Coronary artery (tissue), 2 donors: ENCODE measurements at places on chromosomes 2 and 18.

DNA sequence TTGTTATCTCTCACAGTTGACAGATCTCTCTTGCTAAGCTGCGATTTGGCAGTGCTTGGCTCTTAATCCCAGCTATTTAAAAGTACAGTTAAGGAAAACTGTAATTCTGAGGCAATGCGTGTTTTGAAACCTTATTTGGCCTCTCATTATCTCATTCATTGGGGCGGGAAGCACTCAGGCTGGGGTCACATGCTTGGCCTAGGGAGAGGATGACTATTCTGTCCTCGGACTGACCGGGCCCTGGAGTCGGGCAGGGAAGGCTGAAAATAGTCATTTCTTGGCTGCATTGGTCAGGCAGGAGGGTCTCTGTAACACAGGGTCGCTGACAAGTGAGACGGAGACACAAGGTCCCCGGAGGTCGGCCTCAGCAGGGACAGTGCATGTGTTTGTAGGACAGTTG, 20.2 kb upstream of the EMILIN2 start:
- no peak for DNase-seq

GRCh38 chr2:39603436-39603835, 62.3 kb upstream of the TMEM178A start:
- DNase-seq, result no peak

GRCh38 chr2:134099273-134099672, 154.6 kb upstream of the MGAT5 start:
- no peak for DNase-seq

DNA sequence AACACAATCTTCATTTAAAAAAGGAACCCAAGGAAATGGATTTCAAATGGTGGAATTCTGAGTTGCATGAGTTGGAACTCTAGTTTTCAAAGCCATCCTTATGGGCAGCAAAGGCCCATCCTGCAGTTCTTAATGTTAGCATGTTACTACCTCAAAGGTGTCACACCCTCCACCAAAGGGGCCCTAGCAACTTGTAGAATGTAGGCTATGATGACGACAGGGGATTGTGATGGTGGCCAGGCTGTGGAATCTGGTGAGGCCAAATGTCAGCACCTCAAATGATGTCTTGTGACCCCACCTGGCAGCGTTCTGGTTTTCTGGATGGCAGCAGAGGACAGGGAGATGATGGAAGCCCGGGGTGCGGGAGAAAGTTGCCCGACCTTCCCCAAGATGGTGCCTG, at the start of gene TMEM247:
TMEM247 (plus strand) TSS at position 301 of the 400 bp plus-strand sequence.
- peak; percentile 40 for DNase-seq

DNA sequence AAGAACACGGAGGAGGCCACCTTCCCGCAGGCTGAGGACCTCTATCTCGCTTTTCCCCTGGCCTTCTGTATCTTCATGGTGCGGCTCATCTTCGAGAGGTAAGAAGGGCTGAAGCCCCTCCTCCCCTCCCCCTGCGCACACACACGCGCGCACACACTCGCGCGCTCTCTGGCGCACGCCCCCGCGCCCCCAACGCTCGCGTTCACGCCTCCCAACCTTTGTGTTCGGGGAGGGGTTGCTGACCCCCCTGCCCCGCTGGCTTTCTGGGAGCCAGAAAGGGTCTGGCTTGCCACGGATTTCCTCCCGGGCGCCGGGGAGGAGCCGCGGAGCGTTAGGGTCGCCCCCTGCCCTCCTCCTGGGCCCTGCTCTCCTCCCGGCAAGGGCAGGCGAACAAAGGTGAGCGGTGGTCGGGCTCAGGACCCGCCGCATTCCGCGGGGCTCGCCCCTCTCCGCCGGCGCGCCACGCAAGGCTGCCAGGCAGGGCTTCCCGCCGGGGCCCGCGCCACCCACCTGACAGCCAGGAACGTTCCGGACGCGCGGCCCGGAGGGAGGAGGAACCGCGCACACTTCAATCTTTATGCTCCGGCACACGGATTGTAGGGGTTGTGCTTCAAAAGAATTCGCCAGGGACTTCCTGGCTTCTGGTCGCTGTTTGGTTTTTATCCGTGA, 583 bp downstream of the CERS6 start:
- peak; percentile 75 for DNase-seq

GRCh38 chr2:133814890-133815289, 246.6 kb upstream of the NCKAP5 start:
- no peak for DNase-seq

GRCh38 chr2:174846218-174846617, 81.9 kb upstream of the CHRNA1 start:
- DNase-seq, result no peak

- no peak for DNase-seq
Measured at GRCh38 chr2:19559596-19560240, 201.3 kb upstream of the OSR1 start.

DNA sequence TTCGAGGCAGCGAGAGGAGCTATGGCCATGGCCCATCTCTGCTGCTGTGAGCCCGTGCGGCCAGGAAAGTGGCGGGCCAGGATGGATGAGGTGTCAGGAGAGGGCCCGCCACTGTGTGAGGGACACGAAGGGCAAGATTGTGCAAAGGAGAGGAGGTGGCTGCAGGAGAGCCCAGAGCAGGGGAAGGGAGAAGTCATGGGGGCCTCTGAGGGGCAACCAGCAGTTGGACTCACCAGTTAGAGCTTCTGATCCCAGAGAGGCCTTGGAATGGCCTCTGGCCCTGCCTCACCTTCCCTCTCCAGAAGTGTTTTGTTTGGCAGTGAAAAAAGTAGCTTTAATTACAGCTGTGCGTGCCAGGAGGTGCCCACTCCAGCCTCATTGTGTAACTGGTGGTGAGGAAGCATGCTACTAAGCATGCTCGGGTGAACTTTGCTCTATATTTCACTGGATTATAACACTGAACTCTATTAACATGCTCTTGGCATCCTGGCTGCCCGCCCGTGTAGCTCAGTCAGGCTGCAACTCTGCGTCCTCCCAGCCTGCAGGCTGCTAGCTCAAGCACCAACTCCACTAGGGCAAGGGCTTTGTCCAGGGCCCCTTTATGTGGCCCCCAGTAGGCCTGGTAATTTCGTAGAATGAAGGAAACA, 34.2 kb downstream of the IMPA2 start:
- no peak for DNase-seq

DNA sequence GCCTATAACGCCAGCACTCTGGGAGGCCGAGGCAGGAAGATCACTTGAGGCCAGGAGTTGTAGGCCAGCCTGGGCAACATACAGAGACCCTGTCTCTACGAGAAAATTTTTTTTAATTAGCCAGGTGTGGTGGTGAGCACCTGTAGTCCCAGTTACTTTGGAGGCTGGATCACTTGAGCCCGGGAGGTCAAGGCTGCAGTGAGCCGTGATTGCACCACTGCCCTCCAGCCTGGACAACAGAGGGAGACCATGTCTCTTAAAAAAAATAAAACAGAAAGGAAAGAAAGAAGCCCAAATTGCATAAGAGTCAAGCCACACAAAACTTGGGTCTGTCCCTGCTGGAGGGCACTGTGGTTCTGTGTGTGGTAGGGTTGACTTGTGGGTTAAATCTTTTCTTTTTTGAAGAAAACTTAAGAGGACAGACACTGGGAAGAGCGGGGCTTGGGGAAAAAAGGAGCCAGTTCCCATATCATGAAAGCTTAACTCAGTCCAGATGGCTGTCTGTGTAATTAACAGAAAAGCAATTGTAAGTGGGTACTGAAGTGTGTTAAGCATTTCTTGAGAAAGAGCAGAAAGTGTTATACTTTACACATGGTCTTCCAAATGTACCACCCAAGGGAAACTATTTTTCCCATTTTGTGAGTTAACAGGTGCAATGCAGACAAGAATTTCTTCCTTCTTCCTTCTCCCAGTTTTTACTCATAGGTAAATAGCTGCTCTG, 115.1 kb downstream of the ALPK2 start:
- peak; percentile 38 for DNase-seq

DNA sequence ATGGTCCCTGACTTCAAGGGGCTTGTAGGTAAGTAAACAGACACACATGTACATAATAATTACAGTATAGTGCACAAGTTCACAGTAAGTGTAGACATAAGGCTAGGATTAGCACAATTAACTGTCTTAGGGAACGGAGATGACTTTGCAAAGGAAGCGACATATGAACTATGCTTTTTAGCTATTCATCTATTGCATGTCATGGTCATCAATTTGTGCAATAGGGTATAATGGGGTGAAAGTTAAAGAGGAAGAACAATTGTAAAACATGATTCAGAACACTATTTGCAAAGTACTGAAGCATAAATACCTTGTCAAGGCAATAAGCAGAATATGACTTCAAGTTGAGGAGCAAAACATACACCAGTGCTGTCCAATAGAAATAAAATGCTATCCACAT, 112.3 kb upstream of the SLC8A1 start:
- no peak for DNase-seq

DNA sequence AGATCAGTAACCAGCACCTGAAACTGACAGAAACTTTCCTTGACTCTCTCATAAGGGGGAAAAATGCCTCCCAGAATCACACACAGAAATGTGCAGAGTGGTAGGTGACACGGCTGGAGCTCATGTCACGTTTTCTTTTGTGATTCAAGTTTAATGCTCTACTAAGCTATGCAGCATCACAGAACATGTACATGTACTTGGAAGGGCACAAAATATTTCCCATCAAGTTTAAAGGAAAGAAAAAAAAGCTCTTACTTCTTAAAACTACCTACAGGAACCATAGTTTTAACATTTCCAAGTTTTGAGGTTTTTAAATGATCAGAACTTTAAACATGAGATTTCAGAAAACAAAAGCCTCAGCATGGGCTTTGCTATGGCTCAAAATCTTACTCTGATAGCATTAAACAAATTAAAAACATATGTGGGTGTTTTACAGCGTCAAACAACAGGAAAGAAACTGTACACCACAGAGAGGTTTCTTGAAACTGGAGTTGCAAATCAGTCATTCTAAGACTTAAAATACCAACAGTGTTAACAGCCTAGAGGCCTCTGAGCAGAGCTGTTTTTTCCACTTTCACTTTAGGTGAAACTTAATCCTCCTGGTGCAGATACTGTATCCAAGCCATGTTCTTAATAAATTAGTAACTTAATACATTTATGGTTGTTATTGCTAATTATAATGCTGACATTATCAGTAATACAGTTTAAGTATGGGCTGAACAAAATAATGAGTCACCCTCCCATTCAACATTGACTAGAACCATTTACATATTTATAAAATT, 30.1 kb downstream of the MBP start:
- no peak for DNase-seq

GRCh38 chr2:72325592-72326422, 178.1 kb upstream of the CYP26B1 start:
- no peak for DNase-seq

DNA sequence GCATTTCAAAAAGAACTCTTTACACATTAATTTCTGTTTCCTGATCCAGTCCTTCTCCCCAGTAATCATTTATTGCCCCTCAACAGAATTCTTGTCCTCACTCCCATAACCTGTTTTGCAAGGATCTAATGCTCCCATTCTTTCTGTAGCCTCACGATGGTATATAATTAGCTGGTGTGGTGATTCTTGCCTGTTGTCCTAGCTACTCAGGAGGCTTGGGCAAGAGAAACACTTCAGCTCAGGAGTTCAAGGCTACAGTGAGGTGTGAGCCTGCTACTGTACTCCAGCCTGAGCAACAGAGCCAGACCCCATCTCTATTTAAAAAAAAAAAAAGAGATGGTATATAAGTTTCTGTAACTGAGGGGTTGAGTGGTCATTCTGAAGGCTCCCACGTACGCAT, 7.7 kb upstream of the TRAPPC8 start:
- DNase-seq, result no peak

- no peak for DNase-seq
Measured at GRCh38 chr18:22168360-22168921, 948 bp upstream of the GATA6 start.

DNA sequence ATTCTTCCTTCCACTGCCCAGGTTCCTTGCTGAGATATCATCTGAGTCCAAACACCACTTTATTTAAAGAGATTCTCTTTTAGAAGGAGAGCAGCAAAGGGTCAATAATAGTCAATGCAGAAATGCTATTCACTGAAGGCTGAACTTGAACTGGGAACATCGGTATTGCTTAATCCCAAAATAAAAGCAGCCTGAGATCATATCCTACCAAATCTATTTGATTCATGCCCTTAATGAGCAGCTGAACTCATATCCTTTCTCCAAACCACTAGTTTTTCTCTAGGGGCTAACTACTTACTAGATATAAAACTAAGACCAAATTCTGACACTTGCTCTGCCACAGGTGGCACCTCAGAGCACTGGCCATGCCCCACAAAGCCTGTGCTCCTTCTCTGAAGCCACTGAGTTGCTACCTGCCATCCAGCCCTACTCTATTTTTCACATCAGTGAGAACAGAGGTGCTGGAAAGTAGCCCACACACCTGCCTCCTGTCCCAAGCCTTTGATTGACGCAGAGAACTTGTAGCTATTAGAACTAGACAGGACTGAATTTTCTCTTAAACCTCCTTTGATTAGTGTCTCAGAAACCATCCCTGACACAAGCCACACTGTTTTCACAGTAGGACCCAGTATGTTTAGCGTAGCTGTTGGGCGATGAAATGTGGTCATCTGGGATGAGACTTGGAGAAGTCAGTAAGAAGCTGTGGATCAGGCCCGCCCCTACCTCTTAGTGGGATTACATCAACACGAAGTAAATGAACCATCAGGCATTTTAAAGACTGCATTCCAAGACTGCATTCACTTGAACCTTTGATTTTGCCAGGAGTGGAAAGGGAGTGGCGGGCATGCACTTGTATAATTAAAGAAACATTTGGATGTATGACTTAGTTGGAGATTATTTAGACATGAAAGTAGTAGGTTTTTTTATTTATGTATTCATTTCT, 124.3 kb downstream of the RBMS1 start:
- no peak for DNase-seq

DNA sequence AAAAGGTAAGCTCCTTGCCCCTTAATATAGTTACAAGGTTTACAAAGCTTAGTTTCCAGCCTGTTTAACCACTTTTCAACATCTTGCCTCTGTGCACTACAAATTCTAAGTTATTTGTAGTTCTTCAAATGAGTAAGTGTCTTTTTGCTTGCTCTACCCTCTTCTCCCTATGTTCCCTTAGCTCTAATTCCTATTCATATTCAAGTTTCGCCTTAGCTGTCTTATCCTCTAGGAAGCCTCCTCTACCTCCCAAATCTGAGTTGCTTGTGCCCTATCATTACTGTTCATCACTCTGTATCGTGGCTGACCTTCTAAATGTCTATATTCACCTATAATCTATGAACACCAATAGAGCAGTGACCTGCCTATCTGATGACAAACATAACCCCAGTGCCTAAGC, 25.3 kb downstream of the NRXN1 start:
- no peak for DNase-seq

GRCh38 chr2:160534996-160535395, 41.4 kb upstream of the RBMS1 start:
- no peak for DNase-seq

- DNase-seq, result no peak
Measured at GRCh38 chr2:33583194-33583938, 15.7 kb downstream of the FAM98A start.

- no peak for DNase-seq
Measured at GRCh38 chr18:61841706-61842105, 51.1 kb downstream of the RNF152 start.

DNA sequence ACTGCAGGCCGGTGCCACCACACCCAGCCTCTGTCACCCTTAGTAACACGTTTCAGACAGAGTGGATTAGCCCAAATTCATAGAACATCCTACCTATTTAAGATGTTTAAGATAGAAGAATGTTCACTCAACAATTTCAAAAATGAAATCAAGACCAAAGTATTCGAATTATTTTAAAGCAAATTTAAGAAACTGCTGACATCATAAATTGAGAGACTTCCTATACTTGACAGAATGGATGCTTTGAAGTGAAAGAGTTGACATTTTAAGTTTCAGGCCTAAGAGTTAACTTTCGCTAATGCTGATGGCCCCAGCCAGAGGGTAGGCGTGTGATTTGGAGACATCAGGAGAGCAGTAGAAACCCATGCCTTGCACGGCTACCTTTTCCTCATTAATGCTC, 271.9 kb downstream of the SS18 start:
- DNase-seq, result no peak

GRCh38 chr2:80113399-80113798, 191.2 kb downstream of the LRRTM1 start:
- no peak for DNase-seq
